T follicular helper cell (primary cell): ENCODE measurements at places on chromosomes 12 and 14.

- no peak for DNase-seq
These were observed 123.4 kb downstream of the RBM19 start for GRCh38 chr12:113842699-113843098.

GRCh38 chr12:102197789-102198188, at the start of gene PMCH:
Gene PMCH, minus strand, starts transcription at chr12:102197833. Its CDS starts 63 bp downstream, at chr12:102197770.
- no peak for DNase-seq

DNA sequence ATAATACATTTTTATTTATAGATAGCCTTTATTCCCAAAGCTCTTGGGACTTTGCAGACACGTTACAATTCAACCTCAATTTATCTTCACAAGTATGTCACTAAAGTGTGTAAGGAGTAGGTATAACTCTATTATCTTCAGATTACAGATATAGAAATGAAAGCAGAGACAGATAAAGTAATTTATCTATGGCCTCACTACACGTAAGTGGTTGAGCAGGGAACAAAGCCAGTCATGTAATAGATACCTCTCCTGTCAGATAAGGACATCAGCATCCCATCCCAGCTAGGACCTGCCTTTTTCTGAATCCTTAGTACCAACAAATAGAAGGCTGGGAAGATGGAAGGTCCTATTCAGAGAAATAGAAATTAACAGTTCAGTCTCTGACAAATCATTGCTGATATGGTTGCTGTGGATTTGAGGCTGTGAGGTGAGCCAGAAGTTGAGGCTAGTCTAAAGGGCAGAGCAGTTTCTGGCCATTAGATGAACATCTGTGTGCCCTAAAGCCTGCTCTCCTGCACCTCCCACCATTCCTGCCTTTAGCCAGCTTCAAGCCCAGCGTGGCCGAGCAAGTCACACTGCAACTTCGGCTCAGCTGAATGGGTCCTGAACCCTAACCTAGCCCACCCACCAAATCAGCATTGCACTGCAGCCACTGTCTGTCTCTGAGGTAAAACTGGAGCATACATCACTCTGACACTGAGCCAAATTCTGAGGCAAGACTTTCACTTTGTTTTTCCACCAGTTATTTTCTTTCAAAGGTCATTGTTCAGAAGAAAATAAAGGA, 71.1 kb upstream of the PLEKHA5 start:
- no peak for DNase-seq

- DNase-seq = no peak
These were observed 81.8 kb downstream of the SLC38A1 start for GRCh38 chr12:46187023-46187422.

- no peak for DNase-seq
These were observed 102.9 kb downstream of the ADGRD1 start for GRCh38 chr12:131056626-131057025.

DNA sequence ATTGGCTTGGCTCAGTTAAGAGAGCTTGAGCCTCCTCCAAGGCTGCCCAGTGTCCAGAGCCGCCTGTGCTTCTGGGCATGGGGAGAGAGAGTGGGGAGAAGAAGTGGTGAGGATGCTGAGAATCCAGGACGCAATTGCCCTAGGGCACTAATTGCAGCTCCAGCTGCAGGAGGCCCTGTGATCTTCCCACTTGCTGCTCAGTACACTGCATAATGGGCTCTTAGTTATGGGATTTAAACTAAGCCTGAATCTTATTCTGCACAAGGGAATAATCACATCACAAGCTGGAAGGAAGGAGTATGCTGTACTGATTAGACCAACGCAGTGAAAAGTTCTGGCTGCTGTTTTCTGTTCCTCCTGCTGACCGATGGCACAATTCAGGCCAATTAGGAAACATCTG, 101.0 kb upstream of the PRMT8 start:
- DNase-seq = no peak

DNA sequence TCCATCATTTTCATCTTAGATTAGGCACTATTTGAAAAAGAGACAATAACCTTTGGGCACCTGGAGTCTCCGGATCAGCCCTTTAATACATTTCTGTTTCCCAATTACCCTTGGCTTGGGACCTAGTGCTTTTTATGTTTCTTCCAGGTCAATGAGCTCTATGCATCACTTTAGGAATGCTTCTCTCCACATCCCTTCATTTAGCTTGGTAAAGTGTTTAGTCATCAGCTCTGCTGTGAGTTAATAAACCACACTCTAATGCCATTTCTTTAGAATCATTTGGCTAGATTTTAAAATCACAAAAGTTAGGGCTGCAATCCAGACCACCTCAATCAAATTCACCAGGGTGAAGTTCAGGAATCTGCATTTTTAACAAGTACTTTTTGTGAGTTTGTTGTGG, 41.7 kb downstream of the RASSF9 start:
- no peak for DNase-seq

DNA sequence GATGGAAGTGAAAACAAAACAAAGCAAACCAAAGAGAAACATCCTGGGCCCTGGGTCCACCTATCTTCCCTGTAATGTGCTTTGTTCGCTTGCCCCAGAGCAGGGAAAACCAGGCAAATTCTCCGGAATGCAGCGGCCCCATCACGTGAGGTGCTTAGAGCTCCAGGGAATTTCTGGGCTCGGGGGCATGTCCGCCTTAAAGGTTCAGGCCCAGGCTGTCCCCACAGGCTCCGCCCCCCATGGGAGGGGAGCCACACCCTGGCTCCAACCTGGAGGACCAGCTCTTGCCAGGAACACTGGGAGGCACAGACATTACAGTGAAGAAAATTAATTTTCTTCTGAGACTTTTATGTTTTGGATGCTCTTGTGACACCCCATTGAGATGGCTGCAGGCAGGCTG, 69.9 kb downstream of the RBM19 start:
- no peak for DNase-seq

GRCh38 chr14:93201155-93201704, 5.6 kb downstream of the GON7 start:
- DNase-seq = no peak

- DNase-seq = no peak
These were observed 150.4 kb upstream of the FAR2 start for GRCh38 chr12:28998662-28999120.

- DNase-seq = no peak
These were observed 2.8 kb upstream of the FOXG1 start for GRCh38 chr14:28763751-28764256.

GRCh38 chr12:95480230-95480629, 6.3 kb downstream of the METAP2 start:
- no peak for DNase-seq

DNA sequence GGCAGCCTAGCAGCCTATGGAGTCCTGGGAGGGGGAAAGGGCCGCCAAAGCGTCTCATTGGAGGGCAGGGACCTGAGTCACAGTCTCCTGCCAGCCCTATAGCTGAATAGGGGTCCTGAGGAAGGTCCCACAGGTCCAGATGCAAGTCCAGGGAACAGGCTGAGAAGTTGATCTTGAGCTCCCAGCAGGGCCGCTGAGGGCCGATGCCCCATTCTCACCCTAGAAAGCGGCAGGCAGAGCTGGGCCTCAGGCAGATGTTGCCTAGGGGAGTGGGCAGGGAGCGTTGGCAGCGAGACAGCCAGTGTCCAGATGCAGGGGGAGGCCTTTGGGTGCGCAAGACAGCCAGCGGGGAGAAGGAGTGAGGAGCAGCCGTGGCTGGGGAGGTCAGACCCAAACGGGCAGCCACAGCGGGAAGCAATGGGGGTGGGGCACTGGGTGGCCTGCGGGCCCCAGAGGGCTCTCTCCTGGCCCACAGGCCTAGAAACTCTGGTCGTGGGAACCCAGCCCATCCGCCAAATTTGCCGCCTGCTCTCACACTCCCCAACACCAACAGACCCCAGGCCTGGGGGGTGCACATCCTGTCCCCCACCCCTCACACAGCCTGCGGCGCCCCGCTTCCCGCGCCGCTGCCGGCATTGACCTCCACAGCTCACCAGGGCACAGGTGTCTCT, 1.1 kb downstream of the HDAC7 start:
- DNase-seq = no peak

- DNase-seq = no peak
These were observed 90.4 kb downstream of the PPP2R5C start for GRCh38 chr14:101851736-101852405.

GRCh38 chr12:79023261-79023660, 158.7 kb downstream of the SYT1 start:
- no peak for DNase-seq

DNA sequence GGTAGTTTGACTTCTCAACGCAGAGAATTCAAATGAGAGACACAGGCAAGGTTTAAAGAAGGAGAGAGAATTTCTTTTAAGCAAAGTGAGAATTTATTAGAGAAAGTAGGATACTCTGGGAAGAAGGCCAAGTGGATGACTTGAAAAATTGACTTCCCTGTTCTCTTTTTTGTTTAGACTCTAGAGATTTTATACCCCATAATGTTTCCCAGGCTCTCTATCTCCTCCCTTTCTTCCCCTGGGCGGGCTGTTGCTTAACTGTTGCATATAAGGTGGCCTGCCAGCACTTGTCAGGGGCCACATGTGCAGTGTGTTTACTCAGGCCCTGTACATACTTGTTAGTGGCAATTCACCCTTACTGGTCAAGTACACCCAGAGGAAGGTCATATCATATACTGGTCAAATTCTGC, 403.7 kb downstream of the SLC6A15 start:
- no peak for DNase-seq

GRCh38 chr14:90255871-90256270, 482 bp upstream of the PSMC1 start:
- DNase-seq = no peak

- DNase-seq = no peak
These were observed 439.8 kb upstream of the OR4E1 start for GRCh38 chr14:22113401-22113800.

- DNase-seq = no peak
These were observed 38.1 kb upstream of the PTCSC3 start for GRCh38 chr14:36214476-36215216.

DNA sequence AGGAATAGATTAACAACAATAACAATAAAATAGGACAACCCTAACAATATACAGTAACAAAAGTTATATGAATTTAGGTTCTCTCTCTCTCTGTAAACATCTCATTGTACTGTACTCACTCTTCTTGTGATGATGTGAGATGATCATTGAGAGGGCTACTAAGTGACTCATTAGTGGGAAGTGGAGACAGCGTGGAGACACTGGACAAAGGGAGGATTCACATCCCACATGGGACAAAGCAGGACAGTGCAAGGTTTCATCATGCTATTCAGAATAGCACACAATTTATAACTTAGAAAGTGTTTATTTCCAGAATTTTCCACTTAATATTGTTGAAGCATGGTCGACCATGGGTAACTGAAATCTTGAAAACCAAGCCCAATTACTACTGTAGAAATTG, 26.0 kb upstream of the SPATA7 start:
- no peak for DNase-seq

DNA sequence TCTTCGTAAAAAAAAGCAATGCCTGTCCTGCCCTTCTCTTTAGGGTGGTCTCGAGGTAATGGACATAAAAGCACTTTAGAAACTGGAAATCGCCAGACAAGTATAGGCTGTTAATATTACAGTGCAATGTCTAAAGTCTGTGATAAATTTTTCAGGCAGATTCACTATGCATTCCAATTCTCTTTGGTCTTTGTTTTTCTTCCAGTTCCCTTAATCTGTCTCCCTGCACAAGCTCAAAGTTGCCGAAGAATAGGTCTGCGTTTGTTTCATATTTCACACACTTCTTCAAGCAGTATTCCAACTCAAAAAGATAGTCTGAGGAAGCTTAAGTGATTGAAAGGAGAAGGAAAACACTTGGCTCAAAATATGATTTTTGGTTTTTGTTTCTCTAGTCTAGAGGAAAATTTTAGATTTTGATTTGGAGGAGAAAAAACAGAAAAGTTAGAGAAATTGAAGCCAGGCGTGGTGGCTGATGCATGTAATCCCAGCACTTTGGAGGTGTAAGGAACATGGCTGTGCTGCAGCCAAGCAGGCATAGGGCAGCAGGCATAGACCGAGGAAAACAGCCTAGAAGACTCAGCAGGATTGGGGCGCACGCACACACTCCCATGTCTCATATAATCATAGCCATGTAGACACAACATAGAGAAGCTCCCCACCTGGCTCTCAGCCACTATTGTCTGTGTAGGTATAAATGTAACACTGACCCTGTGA, 96.2 kb upstream of the TMPO start:
- DNase-seq = no peak

GRCh38 chr14:105855893-105856675, 329.7 kb downstream of the TMEM121 start:
- no peak for DNase-seq

DNA sequence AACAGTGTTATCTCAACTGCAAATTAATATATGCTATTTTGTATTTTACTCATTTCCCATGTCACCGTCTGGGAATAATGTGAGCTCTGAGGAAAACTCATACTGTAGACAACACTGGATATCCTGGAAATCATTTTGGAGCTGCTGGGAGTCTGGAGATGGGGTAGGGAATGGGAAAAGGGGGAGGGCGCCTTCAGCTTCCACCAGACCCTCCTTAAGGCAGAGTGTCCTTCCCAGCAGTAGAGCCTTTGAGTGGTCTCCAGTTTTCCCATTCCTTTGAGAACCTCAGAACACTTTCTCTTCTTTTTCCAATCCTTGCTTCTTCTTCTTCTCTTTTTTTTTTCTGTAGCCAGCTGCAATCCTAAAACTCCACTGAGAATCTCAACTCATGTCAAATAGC, 5.4 kb upstream of the LRIG3 start:
- no peak for DNase-seq

- DNase-seq = no peak
These were observed 69.6 kb downstream of the PTPN11 start for GRCh38 chr12:112488257-112488876.

DNA sequence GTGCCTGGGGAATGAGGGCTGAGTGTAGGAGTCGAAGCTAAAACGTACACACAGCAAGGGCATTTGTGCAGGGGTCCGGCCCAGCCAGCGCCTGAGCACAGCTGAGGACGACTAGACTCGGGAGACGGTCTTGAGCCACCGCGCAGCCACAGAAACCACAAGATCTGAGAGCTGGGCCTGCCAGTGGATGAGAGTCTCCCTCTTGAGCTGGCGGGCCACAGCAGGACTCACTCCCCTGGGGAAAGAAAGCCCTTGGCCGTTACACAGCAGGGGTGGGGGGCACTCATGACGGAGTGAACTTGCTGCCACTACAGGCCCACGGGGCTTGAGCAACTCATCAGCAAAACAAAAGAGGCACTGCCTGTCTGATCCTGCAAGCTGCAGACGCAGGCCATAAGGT, 23.0 kb downstream of the STX2 start:
- no peak for DNase-seq

- no peak for DNase-seq
These were observed 409.3 kb downstream of the BCAT1 start for GRCh38 chr12:24539646-24540045.

DNA sequence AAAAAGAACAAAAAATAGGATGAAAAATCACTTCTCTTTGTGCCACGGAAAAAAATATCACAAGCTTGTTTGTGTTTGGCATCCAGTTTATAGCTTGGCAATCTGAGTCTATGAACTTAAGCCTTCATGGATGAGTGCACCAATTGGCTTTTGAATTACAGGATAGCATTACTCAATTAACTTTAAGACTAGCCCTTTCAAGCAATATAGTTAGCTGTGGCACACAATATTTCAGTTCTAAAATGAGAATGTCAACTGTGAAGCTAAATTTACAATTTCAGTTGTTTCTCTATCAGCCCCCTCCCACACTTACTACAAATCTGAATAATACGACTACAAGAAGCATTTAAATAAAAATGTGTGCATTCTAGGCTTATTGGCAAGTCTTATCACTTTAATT, 8.3 kb downstream of the RERG start:
- DNase-seq = no peak
